Type B pancreatic cell (in vitro differentiated cells): ENCODE measurements at places on chromosomes 7 and 10.

- no peak for DNase-seq
Observed at GRCh38 chr7:14761510-14762296, 140.8 kb downstream of the DGKB start.

- no peak for DNase-seq
Observed at GRCh38 chr10:102648889-102649796, 4.9 kb downstream of the TRIM8 start.

GRCh38 chr7:101870361-101871062 lies 53.1 kb downstream of the CUX1 start:
- DNase-seq = no peak

- no peak for DNase-seq
Observed at GRCh38 chr10:8180360-8181109, 126.0 kb downstream of the GATA3 start.

- DNase-seq = no peak
Observed at GRCh38 chr10:124539935-124540641, 78.5 kb downstream of the LHPP start.

- DNase-seq = no peak
Observed at GRCh38 chr10:72044417-72045041, 43.8 kb downstream of the SPOCK2 start.

GRCh38 chr10:50740293-50740648 lies 535 bp downstream of the ASAH2B start:
- no peak for DNase-seq

DNA sequence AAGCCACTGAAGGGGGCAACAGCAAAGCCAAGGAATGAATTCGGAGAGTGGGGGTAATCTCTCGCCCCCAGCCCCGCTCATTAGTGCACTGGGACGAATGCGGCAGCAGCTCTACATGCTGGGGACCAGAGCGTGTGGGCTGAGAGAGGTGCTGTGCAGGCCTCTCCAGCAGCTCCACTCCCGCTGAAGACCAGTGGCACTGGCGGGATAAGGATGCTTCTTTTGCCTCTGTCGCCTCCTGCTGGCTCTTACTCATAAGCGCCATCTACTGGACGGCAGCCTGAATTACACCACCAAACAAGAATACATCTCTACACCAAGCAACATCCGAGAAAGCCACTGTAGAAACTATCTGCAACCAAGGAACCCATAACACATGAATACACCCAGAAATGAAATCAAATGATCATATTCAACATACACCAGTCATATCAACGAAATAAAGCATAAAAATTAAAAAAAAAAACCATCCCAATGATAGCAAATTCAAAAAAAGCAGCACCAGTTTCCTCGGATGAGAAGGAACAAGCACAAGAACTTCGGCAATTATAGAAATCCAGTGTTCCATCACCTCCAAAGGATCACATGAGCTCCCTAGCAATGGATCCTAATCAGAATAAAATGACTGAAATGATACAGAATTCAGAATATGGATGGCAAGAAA lies 79.0 kb upstream of the TMEM168 start:
- no peak for DNase-seq

DNA sequence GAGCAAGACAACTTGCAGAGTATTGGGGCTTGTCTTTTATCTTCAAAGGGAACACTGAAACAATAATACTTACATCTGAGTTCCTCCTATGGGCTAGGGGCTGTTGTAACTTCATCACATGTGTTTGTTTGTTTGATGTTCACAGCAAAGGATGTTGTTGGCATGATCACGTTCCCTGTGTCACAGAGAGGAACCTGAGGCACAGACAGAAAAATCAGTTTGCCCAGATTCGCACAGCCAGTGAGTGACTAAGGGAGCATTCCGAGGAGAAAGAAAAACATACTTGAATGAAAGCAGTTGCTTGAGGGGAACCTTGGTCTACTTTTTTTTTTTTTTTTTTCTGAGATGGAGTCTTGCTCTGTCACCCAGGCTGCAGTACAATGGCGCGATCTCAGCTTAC lies 87.2 kb upstream of the PFKP start:
- no peak for DNase-seq

- DNase-seq = peak; percentile 11
Observed at GRCh38 chr10:117615649-117616048, 73.1 kb downstream of the EMX2 start.

DNA sequence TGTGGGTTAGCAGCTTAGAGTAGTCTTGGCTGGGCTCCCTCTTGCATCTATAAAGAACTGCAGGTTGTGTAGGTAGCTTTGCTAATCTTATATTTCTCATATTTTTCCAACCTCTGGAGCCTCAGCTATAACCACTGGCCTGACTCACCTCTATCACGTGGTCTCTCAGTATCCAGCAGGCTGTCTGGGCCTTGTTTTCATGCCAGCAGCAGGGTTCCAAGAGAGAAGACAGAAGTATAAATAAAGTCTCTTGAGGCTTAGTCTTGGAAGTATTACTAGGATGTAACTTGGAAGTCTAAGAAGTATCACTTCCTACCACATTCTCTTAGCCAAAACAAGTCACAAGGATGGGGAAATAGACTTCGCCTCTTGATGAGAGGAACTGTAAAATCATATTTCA lies 73.3 kb downstream of the WIPF3 start:
- DNase-seq = no peak

GRCh38 chr7:98038731-98039130 lies 48.7 kb upstream of the OCM2 start:
- DNase-seq = no peak

DNA sequence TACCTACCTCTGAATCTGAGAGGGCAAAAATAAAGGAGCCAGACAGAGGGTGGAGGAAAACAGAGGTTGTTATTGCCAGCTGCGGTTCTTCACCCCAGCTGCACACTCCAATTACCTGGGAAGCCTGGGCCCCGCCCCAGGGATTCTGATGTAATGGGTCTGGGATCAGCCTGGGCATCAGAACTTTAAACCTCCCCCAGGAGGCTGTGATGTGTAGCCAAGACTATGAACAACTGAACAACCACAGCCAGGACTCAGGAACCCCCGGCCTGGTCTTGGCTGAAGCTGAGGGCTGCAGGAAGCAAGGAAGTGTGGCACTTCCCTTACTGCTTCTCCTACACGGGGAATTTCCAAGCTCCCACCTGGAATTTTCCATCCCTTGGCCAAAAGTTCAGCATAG lies 89.3 kb downstream of the HIP1 start:
- no peak for DNase-seq

DNA sequence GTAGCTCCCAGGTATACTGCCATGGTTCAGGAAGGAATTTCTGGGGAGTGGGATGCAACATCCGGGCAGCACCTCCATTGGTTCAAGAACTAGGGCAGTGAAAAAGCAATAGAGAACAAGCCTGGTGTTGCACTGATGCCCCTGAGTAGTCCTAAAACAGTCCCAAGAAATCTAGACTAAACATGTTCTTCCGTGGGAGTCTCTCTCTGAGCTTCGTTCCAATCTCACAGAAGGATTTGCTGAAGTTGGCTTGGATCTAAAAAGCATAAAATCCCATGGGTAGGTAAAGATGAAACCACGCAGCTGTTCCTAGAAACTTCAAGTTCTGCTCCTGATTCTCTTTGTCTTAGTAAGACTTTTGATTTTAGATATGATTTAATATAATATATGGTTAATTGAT lies 154.5 kb downstream of the PLXDC2 start:
- no peak for DNase-seq

DNA sequence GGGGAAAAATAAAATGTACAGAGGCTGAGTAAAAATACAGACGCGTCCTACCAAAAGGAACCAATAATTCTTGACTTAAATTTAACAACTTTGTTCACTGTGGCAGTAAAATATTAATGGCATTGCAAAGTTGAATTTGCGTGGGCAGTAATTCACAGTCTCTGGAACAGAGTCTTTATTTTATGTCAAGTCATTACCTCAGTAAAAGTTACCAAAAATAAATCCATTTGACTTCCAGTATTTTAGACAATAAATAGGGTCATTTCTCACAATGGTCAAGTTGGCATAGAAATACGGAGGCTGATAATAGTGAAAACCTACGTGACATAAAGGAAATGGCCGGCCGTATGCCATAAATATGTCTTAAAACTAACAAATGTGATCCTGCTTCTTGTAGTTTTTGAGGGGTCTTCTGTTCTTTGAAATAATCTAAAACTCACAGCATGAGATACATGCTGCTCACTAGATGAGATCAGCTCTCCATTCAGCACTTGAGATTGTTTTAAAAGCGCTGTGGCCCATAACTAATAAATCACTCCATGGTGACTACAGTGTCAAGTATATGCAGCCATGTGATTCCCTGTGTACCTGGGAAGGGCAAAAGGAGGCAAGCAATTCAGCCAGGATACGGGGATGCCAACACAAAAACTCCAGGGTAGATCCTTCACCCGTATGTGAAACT lies 75.3 kb downstream of the DOCK4 start:
- no peak for DNase-seq

- no peak for DNase-seq
Observed at GRCh38 chr7:64509583-64509982, 53.3 kb downstream of the ZNF680 start.

DNA sequence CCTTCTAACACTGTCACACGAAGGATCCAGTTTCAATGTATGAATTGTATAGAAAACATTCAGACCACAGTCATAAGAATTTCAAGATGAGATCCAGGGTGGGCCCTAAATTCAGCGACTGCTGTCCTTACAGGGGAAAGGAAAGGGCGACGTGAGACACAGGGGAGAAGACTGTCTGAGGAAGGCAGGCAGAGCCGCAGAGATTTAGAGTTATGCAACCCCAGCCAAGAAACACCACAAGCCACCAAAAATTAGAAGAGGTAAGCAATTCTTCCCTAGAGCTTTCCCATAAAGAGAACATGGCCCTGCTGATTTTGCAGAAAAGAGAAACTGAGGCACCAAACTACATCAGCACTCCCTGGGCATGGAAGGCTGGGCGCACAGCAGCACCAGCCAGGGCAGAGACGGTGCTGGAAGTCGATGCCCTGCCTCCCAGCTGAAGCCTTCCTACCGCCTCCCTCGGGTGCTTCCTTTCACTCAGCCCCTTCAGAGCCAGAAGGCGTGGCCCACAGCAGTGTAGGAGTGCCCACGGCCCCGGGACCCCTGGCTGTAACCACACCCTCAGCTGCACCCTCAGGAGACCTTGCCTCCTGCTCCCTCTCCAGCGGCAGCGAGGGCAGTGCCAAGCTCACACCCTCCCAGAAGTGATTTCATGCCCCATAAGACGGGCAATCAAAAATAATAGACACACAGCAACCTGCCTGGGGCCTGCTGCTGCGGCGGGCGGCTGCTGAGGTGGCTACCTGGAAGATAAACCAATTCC lies 81.0 kb upstream of the LRRC4 start:
- no peak for DNase-seq

GRCh38 chr10:28993861-28994260 lies 295.0 kb upstream of the LYZL1 start:
- DNase-seq = no peak

GRCh38 chr7:64541438-64542359 lies 21.2 kb downstream of the ZNF680 start:
- no peak for DNase-seq

DNA sequence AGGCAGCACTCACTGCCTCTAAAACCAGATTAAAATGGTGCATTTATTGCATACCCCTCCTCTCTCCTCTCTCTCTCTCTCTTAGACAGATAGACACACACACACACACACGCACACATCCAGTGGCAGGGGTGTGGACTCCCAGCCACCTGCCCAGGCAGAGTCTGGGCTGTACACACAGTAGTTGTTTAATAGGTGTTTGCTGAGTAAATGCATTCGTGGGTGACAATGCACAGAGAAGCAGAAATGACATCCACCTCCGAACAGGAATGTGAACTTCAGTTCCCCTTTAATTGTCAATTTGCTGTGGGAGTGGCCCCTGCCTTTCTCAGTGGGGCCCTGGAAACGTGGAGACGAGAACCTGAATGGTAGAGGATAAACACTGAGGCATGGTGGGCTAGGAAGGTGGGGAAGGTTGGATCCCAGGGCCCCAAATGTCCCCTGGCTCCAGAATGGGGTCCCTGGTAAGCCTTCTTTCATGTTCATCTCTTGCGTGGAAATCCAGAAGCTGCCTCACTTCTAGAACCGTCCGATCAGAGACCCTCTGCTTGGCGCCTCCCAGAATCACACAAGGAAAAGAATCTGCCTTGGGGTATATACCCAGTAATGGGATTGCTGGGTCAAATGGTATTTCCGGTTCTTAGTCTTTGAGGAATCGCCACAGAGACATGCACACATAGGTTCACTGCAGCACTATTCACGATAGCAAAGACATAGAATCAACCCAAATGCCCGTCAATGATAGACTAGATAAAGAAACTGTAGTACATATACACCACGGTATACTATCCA lies 58.5 kb upstream of the ECHDC3 start:
- no peak for DNase-seq

GRCh38 chr7:64180989-64181388 lies 26.0 kb upstream of the ZNF735 start:
- no peak for DNase-seq

GRCh38 chr10:124546055-124546369 lies 84.4 kb downstream of the LHPP start:
- DNase-seq = no peak

GRCh38 chr10:77969114-77969513 lies 42.6 kb upstream of the DLG5 start:
- DNase-seq = no peak

DNA sequence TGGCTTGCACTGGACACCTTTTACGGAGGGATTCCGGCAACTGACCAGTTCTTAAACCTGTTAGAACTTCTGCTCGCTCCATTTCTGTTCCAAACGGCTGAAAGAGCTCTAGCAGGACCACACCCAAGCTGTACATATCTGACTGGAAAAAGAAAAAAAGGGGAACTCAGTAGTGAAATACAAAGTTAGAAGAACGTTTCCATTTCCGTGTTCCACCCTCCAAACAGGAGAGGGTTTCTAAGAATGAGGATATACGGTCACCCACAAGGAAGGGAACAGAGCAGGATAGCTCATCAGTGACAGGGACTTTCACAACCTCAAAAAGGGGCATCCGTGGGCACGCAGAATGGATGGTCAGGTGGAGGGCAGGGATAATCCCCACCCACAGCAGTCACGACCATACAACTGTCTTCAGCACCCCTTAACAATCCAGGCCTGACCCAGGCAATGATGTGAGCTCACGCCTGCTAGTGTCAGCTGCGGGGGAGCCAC lies 4.3 kb upstream of the ANKRD61 start:
- no peak for DNase-seq

GRCh38 chr10:6171881-6172695 lies 30.6 kb upstream of the PFKFB3 start:
- no peak for DNase-seq

- DNase-seq = no peak
Observed at GRCh38 chr7:51121931-51122425, 194.6 kb downstream of the COBL start.

DNA sequence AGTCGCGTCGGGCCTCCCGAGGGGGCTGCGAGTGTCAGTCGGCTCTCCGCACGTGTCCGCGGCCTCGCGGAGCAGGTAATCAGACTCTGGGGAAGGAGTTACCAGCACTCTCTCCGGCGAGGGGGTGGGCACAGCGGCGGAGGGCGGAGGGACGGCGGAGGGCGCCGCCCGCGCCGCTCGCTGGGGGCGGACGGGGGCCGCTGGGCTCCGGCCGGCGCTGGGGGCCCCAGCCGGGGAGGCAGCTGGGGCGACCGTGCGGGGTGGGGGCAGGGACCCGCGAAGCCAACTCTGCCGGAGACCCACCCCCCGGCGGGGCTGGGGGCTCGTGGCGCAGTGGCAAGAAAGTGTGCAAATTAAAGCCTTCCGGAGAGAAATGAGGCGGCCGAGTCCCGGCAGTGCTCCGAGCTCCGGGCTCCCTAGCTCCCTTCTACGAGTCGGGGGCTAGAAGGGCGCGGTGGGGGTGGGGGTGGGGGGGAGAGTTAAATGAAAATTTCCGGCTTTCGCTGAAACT lies at the start of gene CDK6:
Gene CDK6 (minus strand): TSS at position 85 of the 511 bp plus-strand sequence. CDS start 3,250 bp downstream, outside the sequence.
- DNase-seq = peak; percentile 78
